Lower lobe of right lung (tissue), 2 donors: ENCODE measurements at places on chromosomes 2 and 18. TPM values are rescaled to one million over a fixed set of nuclear protein-coding genes. Genes with fewer than 3 reads are reported as not detected.

Gene PKDCC
- total RNA-seq = 65.8 TPM

Gene PJVK
- 3.0 TPM for total RNA-seq

Gene SLC20A1
- total RNA-seq = 43.5 TPM

Gene NEB
- 0.83 TPM for total RNA-seq

Gene CD8B2
- 0.21 TPM for total RNA-seq

Gene PLCL1
- total RNA-seq = 6.3 TPM

Gene KIAA2012
- 2.8 TPM for total RNA-seq

Gene B3GNT7
- 80.0 TPM for total RNA-seq

Gene BMPR2
- total RNA-seq = 137 TPM

DNA sequence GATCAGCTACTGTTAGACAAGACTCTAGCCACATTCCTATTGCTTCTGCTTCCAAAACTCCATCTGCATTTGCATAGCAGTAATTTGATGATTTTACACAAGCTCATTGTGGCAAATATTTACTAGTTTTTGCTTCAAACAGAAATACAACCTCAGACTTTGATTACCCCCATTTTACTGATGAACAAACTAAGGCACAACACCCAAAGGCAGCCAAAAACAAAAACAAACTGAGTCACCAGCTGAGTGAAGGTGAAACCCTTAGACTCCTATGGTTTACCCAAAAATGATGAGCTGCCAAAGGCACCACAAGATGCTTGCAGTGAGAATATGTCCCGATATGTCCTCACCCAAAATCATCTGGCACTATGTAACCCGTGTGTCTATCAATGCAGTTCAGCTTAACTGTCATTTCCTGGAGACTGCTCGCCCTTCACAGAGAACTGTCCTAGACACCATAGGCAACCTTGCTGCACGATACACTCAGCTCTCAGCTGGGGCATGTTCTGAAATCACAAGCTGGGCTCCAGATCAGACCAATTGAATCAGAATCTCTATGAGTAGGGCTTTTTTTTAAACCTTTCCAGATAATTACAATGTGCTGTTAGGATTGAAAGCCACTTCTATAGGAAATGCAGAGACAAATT, 4.1 kb upstream of the EVA1A start:
- no peak for DNase-seq

- no peak for DNase-seq
Measured at GRCh38 chr2:237059155-237059875, 26.4 kb upstream of the COPS8 start.

DNA sequence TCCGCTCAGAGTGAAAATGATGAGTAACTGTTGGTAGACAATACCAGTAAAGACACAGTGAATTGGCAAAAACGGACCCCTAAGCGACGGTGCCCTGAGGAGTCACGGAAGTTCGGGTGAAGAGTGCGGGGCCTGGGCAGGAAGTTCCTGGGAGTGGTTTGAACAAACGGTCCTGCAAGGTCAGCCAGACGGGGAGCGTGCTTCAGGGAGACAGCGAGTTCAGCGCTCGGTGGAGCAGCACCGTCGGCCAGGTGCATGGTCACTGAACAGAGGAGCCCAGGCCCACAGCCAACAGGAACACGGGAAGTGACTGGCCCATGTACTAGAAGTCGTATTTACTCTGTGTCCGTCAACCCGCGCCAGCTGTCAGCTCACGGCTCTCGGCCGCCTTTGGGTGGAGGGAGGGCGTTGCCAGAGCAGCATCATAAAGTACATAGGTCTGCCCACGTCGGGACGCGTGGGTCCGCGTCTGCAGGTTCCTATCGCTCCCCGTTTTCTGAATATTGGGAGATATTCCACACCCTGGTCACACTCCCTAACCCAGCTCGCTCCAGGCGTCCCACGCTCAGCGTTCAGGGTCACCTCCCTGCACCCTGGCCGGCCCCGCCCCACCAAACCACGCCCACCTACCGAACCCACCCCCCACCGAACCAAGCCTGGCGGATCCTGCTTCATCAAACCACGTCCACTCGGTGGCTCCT, 75.6 kb upstream of the UXS1 start:
- DNase-seq = peak; percentile 88

- no peak for DNase-seq
Measured at GRCh38 chr2:128139624-128140023, 48.6 kb downstream of the UGGT1 start.

DNA sequence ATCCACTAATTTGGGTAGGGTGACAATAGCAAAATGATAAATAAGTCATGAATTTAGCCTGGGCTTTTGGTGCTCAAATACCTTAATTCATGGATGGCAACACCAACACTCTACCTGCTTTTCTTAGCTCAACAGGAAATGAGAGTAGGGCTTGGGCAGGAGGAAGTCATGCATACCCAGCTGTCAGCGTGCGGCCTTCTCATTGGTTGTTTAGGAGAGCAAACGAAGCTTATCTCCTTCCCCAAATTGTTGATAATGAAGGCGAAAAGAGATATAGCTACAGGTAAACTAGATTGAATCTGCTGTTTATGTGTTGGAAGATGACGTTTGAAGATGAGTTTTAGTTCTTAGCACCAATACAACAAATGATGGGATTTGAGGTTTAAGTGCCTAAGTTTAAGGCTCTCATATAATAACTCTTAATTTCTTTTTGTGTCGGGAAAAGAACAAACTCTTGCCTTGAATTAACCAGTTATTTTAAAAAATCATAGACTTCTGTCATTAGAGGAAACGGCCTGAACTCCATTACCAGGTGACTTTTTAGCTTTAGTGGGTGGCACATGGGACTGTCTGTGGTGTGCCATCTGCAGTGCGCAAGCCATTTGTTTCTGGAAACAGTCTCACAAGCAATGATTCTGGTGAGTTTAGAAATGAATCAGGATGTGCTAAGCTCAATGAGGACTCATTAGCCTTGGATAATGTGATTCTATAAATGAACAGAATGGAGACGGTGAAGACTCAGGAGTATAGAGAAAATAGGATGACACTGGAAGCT, 19.8 kb downstream of the MAP4K4 start:
- no peak for DNase-seq

DNA sequence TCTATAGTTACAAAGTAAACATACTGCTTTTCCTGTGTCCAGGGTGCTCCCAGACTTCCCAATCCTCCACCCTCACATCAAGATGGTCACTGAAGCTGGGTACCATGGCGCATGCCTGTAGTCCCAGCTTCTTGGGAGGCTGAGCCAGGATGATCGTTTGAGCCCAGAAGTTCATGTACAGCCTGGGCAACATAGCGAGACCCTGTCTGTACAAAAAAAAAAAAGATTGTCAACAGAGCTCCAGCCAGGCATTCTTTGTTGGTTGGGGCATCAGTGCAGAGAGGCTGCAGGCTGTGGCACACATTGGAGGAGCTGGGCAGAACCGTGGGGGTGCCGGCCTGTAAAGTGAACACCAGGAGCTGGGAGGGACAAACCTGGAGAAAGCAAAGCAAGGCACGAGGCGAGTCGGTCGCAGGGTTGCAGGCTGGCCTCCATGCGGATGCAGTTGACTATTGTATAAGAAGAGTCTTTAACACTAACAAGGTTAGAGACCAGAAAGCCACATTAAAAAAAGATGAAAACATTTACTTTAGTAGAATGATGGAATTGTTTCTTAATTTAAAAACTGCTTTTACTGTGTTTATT, 51.8 kb downstream of the ACOXL start:
- DNase-seq = no peak

DNA sequence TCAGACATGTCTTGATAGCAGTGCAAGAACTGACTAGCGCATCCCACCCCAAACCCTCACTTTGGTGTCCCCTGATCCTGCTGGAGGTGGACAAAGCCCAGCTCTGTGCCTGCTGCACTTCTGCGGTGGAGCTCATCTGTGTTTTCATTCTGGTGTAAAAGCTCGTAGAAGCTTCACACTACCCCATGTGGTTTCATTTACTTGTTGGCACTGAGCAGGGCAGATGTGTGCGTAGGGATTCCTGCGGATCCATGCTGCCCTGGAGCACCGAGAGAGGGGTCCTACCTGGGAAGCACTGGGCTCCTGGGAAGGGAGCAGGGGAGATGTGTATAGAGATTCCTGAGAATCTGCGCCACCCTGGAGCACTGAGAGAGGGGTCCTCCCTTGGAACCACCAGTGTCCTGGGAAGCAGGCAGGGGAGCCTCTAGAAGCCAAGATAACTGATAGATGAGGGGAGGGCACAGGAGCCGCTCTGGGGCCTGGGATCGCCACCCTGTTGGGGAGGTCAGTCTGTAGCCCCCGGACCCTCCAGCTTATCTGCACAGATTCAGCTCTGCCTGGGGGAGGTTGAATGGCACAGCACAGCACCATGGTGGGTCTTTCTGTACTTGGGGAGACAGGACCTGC, 106.9 kb upstream of the OTOS start:
- DNase-seq = peak; percentile 23

GRCh38 chr18:6859676-6860422, 130.3 kb downstream of the ARHGAP28 start:
- no peak for DNase-seq

DNA sequence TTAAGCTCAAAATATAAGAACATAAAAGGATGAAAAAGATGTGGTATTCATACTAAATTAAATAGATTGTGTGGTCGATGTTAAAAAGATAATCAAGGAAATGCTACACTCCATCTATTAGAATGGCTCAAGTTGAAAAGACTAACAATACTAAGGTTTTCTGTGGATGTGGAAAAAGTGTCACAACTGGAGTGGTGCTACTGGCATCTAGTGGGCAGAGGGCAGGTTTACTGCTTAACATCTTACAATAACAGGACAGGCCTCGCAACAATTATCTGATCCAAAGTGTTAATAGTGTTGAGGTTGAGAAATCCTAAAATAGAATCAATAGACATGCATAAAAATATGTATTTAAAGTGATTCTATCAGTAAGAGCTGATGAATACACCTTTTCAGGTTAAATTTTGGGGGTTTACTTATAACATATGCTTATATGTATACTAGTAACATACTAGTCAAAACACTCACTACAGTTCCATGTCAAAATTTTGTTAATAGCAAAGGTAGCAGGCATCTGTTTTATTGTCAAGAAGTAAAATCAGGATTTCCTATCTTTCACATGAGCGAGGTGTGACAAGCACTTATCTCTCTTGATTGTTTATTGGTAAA, 91.5 kb upstream of the TMEFF2 start:
- DNase-seq = no peak

DNA sequence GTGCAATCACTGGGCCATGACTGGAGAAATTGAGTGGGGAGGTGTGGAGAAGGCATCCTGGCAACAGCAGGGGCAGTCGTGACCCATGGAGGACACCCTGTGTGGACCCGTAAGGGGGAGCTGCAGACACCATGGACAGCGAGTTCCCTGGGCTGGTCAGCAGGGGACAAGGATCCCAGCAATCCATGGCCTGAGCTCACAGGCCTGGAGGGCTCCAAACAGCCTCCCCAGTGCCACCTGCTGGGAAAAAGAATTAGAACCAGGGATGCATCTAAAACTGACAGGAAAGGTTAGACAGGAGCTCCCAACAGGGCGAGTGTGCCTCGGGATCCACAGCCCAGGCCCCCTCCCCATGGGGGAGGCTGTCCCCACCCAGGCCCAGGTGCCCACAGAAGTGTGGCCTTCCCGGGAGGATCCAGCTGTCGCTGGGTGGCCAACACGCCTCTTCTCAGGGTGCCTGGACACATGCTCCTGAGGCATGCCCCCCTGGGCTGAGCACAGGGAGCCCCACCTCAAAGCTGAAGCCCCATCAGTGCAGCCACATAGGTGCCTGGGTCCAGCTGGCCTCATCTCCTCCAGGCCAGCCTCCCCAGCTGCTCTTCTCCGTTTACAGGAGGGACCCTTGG, 20.5 kb upstream of the KIF1A start:
- DNase-seq = no peak

GRCh38 chr2:187302586-187302985, 145.5 kb downstream of the CALCRL start:
- DNase-seq = no peak

DNA sequence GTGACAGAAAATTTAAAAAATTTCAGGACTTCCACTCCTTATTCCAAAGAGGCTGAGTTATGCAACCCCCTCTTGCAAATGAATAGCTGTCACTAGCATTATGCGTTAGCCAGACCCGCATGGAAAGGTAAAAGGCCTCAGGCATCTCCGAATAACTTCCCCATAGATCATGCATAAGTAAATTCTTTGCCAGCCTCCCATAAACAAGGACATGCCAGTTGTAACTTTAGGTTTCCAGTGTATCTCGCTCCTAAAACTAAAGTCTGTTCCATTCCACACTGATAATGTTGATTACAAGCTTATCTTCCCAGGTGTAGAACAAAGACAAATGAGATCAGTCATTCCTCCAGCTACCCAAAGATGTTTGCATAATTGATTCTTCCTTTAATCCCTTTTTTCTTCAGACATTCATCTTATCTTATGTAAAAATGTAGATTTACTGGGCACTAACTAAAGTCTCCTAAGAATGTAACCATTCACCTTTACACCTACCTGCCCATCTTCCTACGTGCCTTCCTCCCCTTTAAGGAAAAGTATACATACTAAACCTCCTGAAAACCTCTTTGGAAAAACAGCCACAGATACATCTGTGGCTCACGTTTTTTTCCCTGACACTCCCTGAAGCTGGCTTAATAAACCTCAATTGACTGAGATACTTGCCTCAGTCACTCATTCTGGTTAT, 13.6 kb upstream of the NFU1 start:
- no peak for DNase-seq

GRCh38 chr2:235725016-235725489, 231.2 kb downstream of the AGAP1 start:
- DNase-seq = no peak

DNA sequence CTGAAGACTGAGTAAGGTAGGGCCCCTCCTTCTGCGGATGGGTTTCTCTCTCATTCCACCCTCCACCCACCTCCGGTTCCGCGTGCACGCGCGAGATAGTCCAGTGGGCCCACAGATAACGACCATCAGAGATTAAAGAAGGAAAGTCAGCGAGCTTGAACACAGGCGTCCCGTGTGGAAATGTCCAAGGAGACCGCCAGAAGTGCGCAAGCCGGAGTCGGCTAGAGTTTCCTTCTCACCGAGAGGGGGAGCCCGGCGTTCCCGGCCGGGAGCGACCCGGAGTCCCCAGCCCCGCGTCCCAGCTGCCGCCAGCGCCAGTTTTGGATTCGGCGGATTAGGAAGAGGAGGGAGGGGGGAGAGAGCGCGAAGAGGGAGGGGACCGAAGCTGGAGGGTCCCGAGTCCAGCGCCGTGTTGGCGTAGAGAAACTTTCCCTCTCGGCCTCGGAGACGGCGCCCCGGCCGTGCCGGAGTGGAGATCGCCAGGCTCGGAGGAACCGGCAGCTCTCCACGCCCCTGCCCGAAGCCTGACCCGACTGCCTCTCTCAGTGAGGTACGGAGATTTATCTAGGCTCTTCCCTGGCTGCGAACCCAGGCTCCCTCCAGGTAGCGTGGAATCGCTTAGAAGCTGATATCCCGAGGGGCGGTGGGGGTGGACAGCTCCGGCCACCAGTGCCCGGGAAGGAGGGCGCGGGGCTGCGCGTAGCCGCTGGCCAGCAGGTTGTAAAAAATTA, at the start of gene GULP1:
TSS of gene GULP1 (plus strand) at position 258 of the 731 bp plus-strand sequence. CDS start 185,829 bp downstream, outside the sequence.
- peak; percentile 81 for DNase-seq

GRCh38 chr18:23355206-23355605, 97.9 kb upstream of the RIOK3 start:
- no peak for DNase-seq

GRCh38 chr2:191225690-191226089, 19.5 kb upstream of the MYO1B start:
- DNase-seq = no peak

GRCh38 chr2:85551698-85552678, 9.3 kb downstream of the GGCX start:
- DNase-seq = peak; percentile 76
